ENCODE measurements at places on chromosomes 6 and 20.

DNA sequence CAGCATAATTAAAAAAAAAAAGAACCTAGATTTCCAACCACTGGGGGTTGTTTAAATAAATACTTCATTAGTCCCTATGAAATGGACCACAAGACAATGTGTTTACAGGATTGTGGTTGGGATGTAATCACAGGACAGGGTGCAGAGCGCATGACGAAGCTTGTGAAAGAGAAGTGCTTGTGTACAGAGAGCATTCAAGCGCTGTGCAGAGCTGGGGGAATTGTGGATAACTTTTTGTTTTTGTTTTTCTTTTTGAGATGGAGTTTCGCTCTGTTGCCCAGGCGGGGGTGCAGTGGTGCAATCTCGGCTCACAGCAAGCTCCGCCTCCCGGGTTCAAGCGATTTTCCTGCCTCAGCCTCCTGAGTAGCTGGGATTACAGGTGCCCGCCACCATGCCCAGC lies 22.3 kb downstream of the LAMA5 start:
- no peak for DNase-seq

DNA sequence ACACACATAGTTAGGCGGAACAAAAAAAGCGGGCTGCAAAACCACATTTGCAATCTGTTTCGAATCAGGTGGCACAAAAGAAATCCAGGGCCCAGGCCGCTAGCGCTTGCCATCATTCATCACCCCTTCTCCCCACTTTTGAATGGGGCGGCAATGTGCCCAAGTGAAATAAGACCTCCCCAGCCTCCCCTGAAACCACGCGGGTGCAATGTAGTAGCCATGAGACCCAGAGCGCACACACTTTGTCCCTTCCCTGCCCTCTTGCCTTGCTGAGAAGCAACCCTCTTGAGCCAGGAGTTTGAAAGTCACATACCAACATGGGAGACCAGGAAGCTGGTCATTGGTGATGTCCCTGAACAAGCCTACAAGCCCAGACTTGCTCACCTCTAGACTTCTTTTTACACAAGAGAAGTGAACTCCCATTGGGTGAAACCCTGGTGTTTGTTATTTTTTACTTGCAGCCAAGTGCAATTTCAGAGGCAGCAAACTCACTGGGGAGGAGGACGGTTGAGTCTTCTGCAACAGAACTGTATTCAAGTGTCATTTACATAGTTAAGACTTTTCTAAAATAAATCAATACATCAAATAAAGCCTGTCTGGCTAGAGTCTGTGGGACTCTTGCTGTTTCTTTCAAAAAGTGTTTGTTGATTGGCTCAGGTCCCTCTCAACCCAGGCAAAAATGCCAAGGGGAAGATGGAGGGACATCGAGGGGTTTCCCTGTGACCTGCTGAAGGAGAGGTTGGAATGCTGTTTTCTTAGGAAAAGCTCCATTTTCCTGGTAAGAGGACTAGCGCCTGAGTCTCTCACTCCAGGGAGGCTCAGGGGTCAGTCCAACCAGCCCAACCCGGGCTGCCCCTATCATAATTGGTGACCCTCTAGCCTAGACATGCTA lies 138.1 kb upstream of the PTPN1 start:
- DNase-seq, result no peak

DNA sequence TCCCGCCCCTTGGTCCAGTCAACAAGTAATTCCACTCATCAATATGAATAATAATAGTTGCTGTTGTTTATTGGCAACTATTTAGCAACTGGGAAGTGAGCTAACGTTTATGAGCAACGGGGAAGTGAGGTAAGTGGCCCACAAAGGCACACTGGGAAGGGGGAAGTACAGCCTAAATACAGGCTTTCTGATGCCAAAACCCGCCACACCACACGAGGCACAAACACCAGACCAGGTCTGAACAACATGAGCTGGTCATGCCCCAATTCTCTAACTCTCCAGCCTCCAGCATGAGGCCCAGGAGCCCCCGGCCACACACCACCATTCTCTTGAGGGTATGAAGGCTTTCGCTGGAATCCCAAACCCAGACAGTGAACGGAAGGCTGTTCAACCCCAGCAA lies 50.8 kb downstream of the PREX1 start:
- no peak for DNase-seq

DNA sequence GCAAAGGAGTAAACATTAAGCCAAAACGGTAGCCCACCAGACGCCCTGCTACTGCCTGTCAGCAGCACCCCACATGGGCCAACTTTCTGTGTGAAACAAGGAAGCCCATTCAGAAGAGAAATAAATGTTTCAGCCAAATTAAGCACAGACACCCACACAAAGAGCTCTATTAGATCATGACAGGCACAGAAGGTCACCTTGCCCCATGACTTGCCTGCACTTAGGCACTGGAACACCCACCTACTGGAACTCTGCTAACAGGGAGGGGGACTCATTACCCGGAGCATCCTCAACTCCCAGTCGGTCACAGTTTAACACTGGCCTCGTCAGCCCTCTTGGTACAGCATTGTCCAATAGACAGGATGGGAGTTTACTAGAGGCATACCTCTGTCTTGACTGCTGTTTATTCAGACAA lies 31.8 kb downstream of the GFOD1 start:
- no peak for DNase-seq

DNA sequence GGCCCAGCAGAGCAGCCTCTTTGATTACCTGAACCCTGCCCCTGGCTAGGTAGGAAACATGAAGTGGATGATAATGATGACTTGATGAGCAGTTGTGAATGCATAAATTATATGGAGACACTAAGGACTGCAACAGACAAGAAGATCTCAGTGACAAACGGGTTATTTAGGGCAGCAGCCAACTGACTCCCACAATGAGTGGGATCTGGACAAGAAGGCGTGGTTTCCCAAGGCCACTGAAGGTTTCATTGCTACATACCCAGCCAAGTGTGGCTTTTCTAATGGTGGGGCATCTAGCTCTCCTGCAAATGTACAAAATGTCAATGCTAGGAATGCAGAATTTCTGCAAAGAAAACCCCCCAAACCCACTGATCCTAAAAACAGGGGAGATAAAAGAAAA lies 29.4 kb downstream of the RING1 start:
- DNase-seq, result no peak

DNA sequence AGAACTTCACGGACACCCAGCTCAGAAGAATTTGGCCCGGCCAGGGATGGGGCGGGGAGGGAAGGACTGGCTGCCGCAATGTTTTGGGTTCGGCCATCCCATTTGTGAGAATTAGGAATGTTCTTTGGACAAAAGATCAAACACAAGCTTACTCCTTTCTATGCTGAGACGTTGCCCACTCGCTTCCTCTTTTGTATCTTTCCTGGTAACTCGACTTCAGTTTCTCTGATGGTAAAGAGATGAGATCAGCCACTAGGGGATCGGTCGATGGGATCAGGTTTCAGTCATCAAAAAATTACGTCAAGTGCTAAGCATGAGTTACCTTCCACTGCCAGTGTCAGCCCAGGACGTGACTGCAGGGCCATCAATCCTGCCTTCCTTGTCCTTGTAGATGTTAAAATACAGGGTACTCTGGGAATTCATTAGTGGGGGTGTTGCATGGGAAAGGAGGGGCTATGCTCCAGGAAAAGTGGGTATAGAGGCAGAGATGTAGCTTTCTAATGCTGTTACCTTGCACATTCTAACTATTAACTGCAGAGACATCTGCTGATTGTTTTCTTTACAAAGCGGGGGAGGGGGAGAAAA lies 190.2 kb downstream of the TSHZ2 start:
- no peak for DNase-seq

GRCh38 chr20:37711001-37711400 lies 17.2 kb downstream of the CTNNBL1 start:
- no peak for DNase-seq

- no peak for DNase-seq
Measured at GRCh38 chr6:79215213-79215824, 19.2 kb downstream of the HMGN3 start.

DNA sequence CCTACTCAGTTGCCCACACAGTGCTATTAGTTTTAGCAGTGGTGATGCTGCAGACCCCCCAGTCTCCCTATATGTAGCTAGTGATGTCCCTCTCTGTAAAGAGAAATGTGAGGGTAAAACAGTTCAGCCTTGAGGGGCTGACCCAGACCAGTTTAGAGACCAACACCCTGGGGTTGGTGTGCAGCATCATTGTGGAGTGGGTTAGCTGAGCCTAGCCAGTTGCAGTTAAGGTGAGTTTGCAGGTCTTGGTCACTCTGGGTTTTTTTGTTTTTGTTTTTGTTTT lies 401 bp upstream of the B3GALT4 start:
- DNase-seq, result no peak

DNA sequence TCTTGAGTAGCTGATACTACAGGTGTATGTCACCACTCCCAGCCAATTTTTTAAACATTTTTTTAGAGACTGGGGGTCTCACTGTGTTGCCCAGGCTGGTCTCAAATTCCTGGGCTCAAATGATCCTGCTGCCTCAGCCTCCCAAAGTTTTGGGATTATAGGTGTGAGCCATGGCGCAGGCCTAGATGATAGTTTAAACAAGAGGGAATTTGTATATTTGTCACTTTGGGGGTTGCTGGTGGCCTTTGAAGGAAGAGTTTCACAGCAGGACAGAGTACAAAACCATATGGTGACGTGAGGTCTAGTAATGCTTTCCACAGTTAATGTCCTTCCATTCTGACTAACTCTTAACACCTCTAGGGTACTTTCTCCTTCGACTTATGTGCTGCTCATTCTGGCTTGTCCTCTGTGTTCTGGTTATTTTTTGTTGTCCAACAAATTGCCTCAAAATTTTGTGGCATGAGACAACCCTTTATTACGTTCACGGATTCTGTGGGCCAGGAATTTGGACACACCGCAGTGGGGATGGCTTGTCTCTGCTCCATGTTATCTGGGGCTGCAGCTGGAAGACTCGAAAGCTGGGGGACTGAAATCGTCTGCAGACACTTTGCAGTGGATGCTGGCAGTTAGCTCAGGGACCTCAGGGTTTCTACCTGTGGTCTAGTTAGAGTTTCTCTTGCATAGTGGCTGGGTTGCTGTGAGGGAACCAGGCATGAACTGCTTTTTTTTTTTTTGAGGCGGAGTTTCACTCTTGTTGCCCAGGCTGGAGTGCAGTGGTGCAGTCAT lies 23.0 kb upstream of the IER3 start:
- DNase-seq, result no peak

GRCh38 chr6:7131390-7131789 lies 23.6 kb downstream of the RREB1 start:
- DNase-seq, result no peak

- no peak for DNase-seq
Measured at GRCh38 chr6:147759093-147759492, 250.6 kb downstream of the SAMD5 start.

All from hippocampal formation (tissue), 2 donors.